Activated CD4-positive, CD25-positive, alpha-beta regulatory T cell (primary cell): ENCODE measurements at places on chromosomes 6 and 20.

DNA sequence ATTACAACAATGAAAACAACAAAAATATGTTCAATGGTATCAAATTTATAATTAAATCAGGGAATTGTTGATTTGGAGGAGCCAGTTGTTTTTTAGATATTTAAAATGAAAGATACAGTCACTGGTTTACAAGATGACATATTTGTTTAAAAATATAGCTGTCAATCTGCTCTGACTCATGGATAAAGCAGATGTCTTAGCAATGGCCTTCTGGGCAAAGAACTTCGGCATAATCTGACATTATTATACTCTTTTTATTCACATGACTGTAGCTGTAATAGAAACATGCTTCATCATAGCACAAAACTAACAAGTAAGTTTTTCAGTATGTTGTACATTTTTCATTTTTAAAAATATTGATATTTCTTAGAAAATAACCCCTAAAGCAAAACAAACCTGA is 267.4 kb downstream of the CENPW start:
- no peak for DNase-seq

DNA sequence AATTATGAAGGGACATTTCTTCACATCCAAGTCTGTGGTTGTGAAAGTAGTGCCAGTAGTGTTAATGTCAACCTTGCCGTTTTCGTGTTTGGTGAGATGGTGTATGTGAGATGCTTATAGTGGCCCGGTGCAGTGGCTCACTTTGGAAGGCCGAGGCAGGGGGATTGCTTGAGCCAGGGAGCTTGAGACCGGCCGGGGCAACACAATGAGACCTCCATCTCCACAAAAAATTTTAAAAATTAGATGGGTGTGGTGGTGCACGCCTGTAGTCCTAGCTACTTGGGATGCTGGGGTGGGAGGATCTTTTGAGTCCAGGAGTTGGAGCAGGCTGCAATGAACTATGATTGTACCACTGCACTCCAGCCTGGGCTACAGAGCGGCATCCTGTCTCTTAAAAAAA is 37.4 kb downstream of the PNLDC1 start:
- DNase-seq, result no peak

DNA sequence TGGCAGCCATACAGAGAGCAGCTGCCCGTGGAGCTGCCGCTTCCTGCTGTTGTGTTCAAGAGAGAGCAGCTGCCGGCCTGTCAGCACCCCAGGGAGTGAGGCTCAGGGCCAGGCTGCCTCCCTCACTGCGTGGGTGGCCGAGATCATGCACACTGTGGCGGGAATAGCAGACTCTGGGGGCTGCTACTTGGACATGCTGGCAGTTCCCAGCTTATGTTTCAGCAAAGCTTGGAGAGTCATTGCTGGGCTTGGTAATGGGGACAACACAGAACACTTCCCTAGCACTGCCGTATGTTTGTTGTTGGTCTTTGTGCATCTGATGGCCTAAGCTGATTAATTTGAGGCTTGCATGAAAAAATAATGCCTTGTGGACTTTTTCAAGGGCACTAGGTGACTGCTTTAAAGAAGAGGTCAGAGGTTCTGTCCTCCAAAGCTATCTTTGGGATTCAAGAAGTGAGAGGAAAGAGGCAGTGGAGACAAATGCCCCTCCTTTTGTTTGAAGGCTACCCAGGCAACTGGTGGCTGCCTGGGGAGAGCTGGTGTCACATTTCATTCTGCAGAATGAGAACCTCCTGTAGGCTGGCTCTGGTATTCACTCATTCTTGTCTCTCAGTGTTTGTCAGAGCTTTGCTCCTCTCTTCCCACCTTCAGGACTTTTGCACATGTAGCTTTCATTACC is 18.8 kb downstream of the MRAP2 start:
- no peak for DNase-seq

GRCh38 chr20:48818031-48818370 is 9.8 kb downstream of the PREX1 start:
- no peak for DNase-seq

- no peak for DNase-seq
Measured at GRCh38 chr6:38517005-38517404, 122.7 kb downstream of the BTBD9 start.

DNA sequence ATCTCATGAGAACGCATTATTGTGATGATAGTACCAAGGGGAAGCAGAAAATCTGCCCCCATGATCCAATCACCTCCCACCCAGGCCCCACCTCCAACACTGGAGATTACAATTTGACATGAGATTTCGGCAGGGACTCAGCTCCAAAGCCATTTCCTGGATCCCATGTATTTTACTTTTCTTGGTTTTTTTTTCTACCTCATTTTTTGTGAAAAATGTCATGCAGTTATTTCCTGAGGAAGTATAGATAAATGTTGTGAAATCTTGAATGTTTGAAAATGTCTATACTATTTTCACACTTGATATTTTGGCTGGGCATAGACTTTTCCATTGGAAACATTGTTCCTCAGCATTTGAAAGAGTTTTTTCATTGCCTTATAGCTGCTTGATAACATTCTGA is 9.1 kb upstream of the BRPF3 start:
- DNase-seq, result no peak

DNA sequence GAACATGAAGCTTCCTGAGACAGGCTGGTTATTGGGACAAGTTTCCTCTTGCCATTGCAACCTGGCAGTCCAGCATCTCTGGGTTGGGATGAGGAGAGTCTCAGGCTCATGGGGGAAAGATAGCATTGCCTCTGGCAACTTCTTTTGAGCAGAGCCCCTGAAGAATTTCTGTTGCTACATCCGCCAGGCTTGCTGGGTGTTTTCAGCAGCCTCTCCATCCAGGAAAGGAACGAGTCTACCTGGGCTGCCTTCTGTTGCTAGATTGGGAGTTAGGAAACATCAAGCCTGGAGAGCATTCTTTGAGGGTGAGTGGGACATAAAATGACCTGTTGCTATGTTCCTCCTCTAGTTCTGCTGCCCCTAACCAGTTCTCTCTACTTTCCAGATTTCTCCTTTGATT is 313.5 kb downstream of the RFPL4B start:
- no peak for DNase-seq

- DNase-seq, result no peak
Measured at GRCh38 chr6:34497411-34497810, 31.5 kb downstream of the PACSIN1 start.

- no peak for DNase-seq
Measured at GRCh38 chr6:1479095-1479494, 89.7 kb downstream of the FOXF2 start.

- no peak for DNase-seq
Measured at GRCh38 chr6:28634761-28635546, 109.3 kb downstream of the GPX5 start.

DNA sequence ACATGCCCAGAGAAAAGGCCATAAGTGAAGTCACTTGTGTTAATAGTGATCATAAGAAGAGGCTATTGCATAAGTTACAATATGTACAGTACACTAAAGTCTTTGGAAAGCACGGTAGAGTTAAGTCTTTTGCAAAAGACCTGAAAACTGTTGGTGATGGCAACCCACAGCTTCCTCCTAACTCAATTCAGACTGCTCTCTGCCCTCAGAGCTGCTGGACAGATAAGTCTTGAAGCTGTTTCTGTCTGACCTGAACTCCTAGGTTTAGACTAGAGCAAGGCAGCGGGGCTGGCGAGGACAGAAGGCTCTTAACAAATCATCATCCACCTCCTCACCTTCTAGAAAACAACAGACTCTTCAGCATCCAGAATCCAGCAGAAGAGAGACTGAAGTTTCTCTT is 125.4 kb downstream of the CD24 start:
- no peak for DNase-seq

GRCh38 chr6:72579865-72580264 is 42.0 kb upstream of the KCNQ5 start:
- DNase-seq, result no peak

DNA sequence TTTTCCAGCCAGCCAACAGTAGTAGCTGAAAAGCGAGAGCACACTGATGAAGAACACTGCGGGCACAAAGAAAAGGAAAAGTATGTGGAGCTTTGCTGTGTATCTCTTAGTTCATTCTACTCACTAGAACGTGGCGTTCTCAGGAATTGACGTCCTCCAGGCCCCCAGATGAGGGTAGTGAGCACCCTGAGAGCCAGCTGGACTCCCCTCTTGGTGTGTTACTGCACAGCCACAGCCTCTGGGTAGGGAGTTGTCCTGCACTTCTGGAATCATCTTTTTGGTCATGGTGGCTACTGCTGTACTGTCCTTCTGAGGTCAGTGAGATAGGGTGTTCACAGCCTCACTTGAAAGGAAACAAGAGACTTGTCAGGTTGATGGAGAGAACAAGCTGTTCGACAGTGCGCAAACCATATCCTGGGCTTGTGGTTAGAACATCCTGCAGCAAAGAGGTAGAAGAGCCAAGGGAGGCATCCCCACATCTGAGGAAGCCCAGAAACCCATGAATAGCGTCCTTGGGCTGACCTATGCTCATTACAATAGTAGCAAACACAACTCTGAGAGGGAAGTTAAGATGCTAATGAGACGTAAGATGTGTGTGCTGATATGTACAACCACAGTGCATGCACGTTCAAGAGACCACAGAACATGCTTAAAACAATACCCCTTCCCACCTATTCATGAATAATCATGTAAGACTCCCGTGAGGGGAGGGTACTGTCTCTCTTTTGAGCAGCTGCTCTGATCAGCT is 14.6 kb upstream of the HLA-F start:
- no peak for DNase-seq

GRCh38 chr6:146981981-146982380 is 222.2 kb upstream of the STXBP5 start:
- DNase-seq, result no peak

DNA sequence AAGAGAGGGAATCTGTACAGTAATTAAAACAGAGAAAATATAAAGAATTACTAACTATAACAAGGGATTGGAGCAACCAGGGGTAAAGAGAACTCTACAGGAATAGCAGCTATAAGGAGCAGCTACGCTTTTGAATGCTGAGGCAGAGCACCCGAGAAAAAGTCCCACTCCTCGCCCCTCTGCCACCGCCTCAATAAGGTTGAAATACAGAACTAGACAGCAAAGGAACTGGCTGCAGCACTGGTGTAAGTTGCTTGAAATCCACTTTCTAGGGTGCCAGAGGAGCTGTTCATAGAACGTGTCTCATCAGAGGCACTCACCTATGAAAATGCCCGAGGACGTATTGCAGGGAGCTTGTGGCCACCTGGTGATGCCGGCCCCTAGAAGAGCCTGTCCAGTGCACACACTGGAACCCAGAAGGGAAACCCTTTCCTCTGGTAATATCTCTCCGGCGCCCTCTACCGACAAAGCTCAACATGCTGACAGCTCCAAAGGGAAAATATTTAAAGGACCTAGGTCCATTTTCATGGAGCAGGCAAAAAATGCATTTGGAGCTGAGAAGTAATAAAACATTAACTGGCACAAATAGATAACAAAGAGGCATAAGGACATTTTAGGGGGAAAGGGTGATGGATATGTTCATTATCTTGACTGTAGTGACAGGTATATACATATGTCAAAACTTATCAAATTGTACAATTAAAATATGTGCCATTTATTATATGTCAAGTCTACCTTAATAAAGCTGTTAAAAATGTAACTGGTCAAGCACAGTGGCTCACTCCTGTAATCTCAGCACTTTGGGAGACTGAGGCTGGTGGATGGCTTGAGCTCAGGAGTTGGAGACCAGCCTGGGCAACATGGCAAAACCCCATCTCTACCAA is 137.4 kb upstream of the HDAC2 start:
- DNase-seq, result no peak

DNA sequence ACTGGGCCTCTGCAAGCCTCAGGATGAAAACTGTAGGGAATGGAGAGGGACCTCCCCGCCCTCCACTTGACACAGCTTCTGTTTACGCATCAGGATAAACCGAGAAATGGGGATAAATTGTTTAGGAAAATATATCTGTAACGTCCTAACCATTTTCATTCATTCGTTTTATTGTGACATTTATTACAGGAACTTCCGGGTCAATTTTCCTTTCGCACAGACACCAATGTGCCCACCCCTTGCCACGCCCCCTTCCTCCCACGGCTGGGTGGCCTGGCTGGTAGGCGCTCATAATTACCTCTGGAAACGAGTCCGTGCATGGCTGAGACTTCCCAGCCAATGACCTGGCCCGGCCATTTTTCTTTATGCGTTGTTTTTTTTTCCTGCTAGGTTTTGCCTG is 96.1 kb downstream of the BMP7 start:
- no peak for DNase-seq

DNA sequence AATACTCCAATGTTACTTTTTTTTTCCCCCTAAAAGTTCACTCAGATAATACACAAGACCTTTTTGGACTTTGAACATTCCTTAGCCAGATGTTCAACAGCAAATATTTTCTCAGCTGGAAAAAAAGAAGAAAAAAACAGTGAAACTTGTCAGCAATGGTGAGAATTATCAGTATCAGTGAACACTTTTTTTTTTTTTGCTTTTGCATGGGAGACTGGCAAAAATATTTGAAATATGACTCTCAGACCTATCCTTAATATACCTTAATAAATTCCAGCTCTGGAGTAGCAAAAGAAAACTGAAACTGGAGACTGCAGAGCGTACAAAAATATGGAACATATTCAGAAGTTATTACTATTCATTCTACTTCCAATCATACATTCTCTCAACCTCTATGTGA is 92.3 kb downstream of the RFPL4B start:
- no peak for DNase-seq
